ENCODE measurements at places on chromosomes 7 and 10.

GRCh38 chr10:843703-844102 lies 87.8 kb downstream of the LARP4B start:
- DNase-seq = no peak

- DNase-seq = no peak
Measured at GRCh38 chr10:14162629-14163344, 167.9 kb downstream of the FRMD4A start.

- no peak for DNase-seq
Measured at GRCh38 chr10:8040651-8041050, 13.8 kb upstream of the GATA3 start.

GRCh38 chr7:82745117-82745516 lies 301.5 kb upstream of the CACNA2D1 start:
- DNase-seq = no peak

- no peak for DNase-seq
Measured at GRCh38 chr7:93973134-93973533, 31.0 kb downstream of the BET1 start.

DNA sequence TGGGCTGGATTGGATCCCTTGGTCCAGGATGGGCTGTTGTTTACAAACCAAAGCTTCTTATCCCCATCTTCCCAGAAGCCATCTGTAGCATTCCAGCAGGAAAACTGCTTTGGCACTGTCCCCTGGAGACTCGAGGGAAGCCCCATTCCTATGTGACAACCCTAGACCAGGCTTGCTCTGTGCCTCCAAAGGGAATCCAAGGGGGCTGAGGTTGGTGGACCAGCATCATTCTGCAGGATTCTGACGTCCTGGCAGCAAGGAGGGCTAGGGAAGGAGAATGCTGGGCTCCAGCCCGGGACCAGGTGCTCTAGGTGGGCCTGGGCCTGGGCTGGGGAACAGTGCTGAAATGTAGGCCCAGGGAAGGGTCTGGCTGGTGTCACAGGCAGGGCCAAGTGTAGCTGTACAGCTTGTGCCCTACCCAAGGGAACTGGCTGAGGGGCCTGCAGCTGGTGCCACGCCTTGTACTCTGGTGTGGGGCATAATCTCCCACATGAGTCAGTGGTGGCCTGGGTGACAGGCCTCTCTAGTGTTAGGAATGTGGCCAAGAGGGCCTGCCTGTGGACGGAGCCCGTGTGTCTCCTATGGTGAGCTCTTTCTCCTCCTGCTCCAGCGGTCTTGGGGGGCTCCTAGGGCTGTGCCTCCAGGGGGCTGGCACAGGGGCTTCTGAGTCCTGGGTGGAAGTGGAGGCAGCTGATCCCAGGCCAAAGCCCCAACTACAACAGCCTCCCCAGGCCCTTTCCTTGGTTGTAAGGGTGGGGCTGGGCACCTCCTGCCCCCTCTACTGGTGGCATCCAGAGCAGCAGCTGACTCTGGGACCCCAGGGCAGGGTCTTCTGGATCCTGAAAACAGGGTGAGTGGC lies 25.2 kb downstream of the TRIM8 start:
- DNase-seq = no peak

DNA sequence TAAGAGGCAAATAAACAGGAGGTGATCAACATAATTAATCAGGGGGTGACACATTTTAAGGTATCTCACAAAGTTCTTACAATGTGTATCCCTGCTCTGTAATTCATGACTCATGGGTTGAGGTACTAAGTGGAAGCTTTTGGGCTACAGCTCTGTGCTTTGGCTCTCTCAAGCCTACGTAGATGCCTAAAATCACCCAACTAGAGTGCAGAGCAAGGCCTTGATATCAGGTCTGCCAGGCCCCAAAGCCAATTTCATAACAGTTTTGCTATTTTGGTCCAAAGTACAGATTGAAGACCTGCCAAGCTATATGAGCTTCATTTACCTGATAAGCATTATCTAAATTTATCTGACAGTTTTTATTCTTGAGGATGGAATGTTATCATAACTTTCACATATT lies 175.3 kb upstream of the BET1 start:
- DNase-seq = no peak

- no peak for DNase-seq
Measured at GRCh38 chr7:85573346-85573745, 386.5 kb upstream of the SEMA3D start.

GRCh38 chr7:126411032-126411820 lies 841.5 kb downstream of the GRM8 start:
- DNase-seq = no peak

DNA sequence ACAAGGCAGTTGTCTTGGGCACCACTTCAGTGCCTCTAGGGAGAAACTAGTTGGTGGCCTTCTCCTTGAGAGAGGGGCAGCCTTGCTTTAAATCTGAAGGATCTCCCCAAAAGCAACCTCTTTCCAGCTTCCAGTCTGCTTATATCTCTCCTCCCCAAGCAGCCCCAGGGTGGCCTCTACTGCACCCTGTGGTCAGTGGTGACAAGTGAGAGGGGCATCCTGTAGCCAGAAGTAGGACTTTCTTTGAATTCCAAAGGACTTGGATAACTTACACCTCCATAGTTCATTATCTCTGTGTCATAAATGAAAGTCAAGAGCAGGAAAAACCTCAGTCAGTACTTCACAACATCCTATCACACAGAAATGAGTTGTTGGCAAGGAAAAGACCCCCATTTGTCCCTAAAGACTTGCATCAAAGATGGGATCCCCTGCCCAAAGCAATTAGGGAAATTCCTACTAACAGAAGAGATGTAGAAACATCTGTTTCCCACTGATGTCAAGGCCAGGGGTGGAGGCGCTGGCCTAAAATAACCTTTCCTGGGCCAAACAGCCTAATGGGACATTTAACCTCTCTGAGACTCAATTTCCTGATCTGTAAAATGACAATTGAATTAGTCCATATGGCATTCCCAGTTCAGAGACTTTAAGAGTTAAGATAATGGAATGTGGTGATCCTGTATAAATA lies 44.0 kb upstream of the ANKRD1 start:
- DNase-seq = no peak

GRCh38 chr7:87608431-87608830 lies 7.7 kb upstream of the ABCB1 start:
- no peak for DNase-seq

GRCh38 chr10:108241166-108241565 lies 1076.7 kb upstream of the SORCS1 start:
- no peak for DNase-seq

DNA sequence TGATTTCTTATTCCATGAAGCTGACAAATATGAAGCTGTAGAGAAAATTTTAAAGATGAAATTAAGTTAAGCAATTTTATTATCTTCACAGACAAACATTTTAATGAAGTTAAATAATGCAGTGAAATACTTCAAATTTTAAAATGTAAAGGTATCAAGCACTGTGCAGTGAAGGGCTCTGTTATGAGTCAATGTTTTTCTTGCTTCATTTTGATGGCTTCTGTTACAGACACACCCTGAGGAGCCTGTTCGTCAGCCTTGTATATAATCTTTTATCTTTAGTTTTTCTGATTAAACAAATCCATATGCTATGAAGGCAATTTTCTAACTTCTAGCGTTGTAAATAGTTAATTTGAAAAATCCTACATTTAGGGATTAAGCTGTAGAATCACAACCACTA lies 18.5 kb downstream of the VSTM2A start:
- no peak for DNase-seq

- DNase-seq = no peak
Measured at GRCh38 chr7:106023369-106024322, 60.6 kb downstream of the CDHR3 start.

DNA sequence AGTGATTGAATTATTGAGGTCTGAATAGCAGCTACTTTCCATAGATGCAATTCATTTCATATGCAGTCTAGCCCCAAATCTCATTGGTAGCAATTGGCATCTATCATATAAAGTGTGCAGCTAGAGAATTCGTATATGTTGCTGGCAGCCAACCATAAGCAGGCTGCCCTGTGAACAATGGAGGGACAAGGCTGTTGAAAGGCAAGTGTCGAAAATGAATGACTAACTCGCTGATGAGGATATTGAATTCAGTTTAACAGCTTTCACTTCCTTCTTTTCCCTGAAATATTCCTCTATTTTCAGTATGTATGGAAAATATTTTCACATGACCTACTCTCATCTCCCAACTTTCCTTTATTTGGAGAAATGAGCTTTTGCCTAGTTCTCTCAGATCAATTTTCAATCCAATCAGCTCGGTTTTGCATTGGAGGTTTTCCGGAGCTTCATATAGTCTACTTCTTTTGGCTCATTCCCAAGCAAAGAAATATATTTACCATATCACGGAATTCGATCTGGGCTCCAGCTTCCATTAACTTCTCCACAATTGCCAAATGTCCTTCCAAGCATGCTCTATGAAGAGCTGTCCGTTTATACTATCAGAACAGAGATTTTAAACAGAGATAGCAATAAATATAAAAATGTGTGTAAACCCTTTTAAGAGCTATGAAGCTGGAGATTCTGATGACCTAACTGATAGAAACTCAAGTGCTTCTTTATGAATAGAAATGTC lies 3.5 kb downstream of the ANKRD1 start:
- no peak for DNase-seq

DNA sequence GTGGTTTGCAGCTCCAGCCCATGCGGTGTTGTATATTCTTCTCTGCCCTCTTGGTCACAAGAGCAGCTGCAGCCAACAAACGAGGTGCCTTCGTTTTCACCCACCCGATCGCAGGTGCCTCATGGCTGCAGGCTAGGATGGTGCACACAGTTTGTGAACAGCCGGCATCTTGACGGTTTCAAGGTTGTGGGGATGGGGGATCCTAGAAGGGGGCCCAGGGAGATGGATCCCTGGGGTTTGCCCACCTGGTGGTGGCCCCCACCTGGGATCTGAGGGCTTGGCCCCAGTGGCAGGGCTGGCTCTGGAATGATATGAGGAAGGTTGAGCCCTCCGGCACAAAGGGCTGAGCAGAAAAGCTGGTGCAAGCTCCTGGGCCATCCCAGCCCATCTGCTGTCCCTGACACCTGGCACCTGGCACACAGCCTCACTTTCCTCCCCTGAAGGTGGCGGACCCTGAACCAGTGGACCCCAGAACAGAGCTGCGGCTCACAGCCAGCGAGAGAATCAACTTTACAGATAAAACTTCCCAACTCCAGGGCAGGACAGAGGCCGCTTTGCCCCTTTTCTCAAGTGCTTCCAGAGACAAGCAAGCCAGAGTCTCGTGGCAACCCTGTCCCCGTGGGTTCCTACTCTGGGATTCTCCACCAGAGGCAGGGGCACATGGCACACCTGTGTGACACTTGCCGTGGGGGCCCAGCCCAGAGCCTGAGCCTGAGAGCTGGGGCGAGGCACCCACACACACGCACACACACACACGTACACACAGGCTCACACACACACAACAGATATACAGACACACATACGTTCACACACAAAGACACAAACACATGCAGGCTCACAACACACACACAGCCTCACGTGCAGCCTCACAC lies 177.3 kb upstream of the PPP2R2D start:
- DNase-seq = no peak

DNA sequence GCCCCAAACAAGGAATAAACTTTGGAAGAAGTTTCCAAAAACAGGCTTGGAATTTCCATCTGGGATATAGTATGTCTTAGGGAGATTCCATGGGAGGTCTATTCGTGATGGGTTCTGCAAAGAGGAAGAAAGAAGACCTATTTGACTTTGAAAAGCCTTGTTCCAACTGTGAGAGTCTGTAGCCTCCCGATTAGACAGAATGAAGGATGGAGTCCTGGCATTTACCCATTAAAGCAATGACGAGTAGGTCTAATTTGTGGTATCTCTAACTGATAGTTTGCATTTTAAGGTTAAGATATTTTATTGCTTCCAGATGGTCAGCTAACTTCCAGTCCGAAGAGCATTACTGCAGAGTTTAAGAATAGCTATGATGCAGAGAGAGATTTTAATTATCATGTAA lies 19.5 kb upstream of the GALNT17 start:
- DNase-seq = no peak

GRCh38 chr10:106023329-106023728 lies 1141.2 kb downstream of the SORCS1 start:
- no peak for DNase-seq

GRCh38 chr7:95682913-95683312 lies 86.6 kb upstream of the PDK4 start:
- DNase-seq = no peak

GRCh38 chr7:114981323-114981722 lies 59.4 kb downstream of the MDFIC start:
- DNase-seq = no peak

GRCh38 chr10:132776186-132776585 lies 9.8 kb downstream of the NKX6-2 start:
- no peak for DNase-seq

DNA sequence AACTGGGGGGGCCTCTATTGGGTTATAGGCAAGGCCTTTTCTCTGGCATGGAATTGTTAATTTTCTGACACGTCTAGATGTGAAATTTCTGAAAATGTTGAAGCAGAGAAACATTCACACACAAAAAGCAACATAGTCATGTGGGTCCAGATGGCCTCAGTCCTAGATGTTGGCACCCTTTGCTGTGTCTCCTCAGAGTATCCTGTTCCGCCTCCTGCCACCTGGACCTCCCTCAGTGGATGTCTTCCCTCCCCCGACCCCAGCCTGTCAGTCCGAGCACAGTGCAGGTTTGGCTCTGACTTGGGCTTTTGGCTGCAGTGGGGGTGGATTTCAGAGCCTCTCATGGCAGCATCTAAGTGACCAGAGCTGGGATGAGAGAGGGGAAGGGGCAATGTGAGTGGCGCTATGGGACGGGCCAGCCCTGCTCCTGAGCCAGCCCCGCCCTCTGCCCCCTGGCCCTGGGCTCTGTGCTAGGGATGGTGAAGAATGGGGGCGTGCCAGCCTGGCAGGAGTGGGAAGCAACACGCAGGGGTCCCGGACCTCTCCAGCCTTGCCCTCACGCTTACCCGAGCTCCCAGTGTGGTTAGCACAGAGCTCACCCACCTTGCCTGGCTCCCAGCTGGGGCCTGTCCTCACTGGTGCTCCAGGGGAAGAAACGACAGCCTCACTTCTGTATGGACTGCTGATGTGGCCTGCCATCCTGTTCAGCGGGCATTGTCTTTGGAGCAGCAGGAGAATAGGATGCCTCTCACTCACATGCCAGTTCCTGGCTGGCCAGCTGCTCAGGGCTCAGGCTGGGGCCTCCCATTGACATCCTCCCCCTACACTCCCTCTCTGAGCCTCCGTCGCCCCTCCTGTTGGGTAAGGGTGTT lies 6.2 kb downstream of the ATP6V0E2 start:
- DNase-seq = no peak

- DNase-seq = no peak
Measured at GRCh38 chr7:140041659-140042385, 20.9 kb downstream of the PARP12 start.

Data from NCI-H748 treated with DMSO at 0.1 percent for 48 hours (cell line).